A549 (cell line): ENCODE measurements at places on chromosomes 2 and 18. TPM values are rescaled to one million over a fixed set of nuclear protein-coding genes. Genes with fewer than 3 reads are reported as not detected.

- no peak for DNase-seq
Measured at GRCh38 chr18:54961016-54961423, 1.8 kb upstream of the CCDC68 start.

DNA sequence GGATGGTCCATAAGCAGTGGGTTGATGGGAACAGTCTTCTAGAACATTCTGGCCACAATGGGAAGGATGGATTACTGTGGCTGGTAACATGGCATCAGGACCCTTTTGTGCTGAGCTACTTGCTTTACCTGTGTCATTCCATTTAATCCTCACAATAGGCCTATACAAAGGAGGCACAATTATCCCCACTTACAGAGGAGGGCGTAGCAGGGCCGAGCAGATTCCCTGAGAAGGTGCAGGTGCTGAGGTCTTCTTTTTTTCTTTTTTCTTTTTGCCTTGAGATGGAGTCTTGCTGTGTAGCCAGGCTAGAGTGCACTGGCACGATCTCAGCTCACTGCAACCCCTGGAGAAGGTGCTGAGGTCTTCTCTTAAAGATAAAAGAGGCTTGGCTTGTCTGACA, 6.7 kb upstream of the LRRC30 start:
- no peak for DNase-seq

- DNase-seq, result no peak
Measured at GRCh38 chr2:240594511-240595380, 8.2 kb downstream of the CAPN10 start.

- DNase-seq, result peak; percentile 44
Measured at GRCh38 chr2:200578778-200579177, 7.0 kb upstream of the AOX1 start.

GRCh38 chr2:152470861-152471854, 136.2 kb downstream of the FMNL2 start:
- DNase-seq, result no peak

DNA sequence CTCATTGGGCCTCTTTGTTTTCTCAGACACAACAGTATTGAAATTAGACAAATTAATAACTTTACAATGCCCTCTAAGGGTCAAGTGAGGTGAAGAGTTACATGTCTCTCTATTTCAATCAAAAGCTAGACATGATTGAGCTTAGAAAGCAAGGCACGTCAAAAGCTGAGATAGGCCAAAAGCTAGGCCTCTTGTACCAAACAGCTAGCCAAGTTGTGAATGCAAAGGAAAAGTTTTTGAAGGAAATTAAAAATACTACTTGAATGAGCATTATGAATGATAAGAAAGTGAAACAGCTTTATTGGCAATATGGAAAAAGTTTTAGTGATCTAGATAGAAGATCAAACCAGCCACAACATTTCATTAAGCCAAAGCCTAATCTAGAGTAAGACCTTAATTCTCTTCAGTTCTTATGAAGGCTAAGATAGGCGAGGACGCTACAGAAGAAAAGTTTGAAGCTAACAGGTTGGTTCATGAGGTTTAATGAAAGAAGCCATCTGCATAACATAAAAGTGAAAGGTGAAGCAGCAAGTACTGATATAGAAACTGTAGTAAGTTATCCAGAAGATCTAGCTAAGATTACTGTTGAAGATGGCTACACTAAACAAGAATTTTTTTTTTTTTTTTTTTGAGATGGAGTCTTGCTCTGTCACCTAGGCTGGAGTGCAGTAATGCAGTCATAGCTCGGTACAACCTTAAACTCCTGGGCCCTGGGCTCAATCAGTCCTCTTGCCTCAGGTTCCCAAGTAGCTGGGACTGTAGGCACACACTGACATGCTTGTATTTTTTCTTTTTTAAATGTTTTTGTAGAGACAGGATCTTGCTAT, 65.5 kb downstream of the FAM117B start:
- no peak for DNase-seq

- no peak for DNase-seq
Measured at GRCh38 chr2:66604326-66604725, 169.4 kb downstream of the MEIS1 start.

DNA sequence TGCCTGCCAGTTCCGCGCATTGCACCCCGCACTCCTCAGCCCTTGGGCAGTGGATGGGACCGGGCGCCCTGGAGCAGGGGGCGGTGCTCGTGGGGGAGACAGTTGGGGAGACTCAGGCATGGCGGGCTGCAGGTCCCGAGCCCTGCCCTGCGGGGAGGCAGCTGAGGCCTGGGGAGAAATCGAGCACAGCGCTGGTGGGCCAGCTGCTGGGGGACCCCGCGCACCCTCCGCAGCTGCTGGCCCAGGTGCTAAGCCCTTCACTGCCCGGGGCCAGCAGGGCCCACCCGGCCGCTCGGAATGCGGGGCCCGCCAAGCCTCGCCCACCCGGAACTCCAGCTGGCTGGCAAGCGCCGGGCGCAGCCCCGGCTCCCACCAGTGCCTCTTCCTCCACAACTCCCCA, 488.8 kb upstream of the CHST9 start:
- DNase-seq, result no peak

DNA sequence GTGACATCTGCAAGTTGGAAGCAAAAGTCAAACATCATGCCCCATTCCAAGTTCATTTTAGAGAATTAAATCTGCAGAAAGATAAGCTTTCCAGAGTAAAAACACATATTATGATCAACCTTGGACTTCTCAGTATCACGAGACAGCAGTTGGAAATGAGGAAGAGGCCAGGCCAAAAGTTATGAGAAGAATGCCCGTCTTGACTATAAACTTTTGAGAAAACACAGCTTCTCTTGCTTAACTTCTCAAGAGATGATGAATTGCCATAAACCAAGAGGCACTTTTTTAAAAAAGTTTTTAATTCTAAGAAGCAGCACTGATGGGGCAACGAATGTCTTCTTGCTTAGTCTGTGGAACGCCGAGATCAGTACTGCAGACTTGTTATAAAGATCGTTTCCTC, 52.6 kb upstream of the NFU1 start:
- DNase-seq, result no peak

DNA sequence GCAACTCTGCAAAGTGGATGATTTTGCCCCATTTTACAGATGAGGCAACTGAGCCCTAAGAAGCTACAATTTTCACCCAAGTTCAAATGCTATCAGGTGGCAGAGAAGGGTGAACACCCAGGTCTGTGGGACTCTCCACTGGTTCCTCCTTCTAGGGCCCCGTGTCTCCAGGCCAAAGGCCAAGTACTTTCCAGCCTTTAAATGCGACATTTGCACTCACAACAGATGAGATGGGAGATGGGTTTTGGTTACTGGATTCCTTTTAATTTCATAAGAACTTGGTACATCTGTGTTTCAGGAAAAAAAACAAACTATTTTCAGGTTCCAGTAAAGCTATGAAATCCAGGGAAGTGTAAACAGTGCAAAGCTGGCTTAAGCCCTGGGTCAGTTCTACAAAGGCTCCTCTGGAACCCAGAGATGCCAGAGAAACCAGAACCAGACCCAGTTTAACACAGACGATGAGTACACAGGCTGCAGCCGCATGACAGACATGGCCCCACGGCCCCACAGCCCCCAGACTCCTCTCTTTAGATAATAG, 361.7 kb downstream of the ANAPC1 start:
- DNase-seq, result no peak

DNA sequence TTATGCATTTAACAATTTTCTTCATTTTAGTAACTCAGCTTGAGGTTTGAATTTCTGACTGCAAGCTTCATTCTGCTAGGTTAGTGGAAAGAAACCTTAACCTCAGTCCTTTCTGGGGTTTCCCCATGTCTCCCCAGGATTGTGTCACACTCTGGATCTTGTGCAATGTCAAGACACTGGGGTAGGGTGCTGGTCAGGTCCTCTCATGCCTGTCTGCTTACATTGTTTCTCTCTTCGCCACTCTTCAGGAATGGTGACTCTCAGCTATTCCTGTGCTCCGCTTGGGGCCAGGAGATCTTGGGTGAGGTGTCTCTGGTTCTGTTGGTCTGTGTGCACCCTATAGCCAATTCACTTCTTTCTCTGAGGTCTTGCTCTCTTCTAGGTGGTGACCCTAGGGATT, 23.9 kb downstream of the CTLA4 start:
- no peak for DNase-seq

GRCh38 chr2:209640358-209640757, 131.3 kb upstream of the UNC80 start:
- no peak for DNase-seq

GRCh38 chr18:49183921-49184320, 233.2 kb upstream of the SMAD7 start:
- no peak for DNase-seq

GRCh38 chr18:78914249-78914935, 65.2 kb upstream of the SALL3 start:
- DNase-seq, result no peak

DNA sequence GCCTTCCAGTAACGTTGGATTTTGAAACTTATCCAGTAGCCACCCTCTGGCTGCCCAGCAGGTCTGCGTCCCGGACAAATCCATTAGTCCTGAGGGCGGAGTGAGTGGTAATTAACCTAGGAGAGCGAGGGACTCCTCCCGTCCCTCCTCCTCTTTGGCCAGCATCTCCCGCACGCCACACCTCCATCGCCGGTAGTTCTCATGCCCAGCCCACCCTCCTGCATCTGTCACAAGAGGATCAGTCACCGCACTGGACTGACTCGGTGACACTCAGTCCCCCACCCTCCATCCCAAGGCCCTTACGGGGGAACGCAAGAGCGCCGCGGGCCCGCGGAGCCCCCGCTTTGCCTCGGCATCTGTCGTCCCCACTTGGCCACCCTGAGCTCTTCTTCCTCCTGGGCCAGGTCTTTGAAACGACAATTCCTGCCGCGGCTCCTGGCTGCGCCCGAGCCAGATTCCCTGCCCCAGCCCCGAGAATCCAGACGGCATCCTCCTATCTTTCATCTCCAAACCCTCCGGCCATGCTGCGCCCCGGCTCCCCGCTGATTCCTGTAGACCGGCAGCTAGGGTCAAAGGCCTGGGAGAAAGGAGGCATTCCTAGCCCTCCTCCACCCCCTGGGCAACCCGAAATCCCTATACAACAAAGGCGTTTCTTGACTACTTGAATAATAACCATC, 77.5 kb downstream of the EIF2AK3 start:
- DNase-seq, result no peak

DNA sequence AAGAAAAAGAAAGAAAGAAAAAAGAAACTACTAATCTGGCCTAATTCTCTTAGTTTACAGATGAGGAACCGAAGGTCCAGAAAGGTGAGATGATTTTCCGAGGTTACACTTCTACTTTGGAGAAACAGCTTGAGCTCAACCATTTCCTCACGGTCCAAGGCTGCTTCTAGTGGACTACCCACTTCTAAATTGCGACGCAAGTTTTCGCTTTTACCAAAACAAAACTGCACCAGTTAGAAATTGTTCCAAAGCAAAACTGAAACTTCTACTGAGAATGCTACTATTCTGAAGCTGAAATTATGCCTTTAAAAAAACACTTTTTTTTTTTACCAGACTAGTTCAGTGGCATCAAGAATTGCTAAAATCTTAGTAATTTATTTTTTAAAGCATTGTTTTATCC, 101.6 kb downstream of the INO80D start:
- DNase-seq, result no peak

- DNase-seq, result no peak
Measured at GRCh38 chr18:54774423-54774822, 53.9 kb upstream of the RAB27B start.

GRCh38 chr2:206798000-206798399, 32.6 kb downstream of the FASTKD2 start:
- DNase-seq, result no peak

- DNase-seq, result no peak
Measured at GRCh38 chr18:57839942-57840381, 36.8 kb upstream of the ATP8B1 start.

- DNase-seq, result no peak
Measured at GRCh38 chr18:69447886-69448285, 47.2 kb downstream of the DOK6 start.

DNA sequence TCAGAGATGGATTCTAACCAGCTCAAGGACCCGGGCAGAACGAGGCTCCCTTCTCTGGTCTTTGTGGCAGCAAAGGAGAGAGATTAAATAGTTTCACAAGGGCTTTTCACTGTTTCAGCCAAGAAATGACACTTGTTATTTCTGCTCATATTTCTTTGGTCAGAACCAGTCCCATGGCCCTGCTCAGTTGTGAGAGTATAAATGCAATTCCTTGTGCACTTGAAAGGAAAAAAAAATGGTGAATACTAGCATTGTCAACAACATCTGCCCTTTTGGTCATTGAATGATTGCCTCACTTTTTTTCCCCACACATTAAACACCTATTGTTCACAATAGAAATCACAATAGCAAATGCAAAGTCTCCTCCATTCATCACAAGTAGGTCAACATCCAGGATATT, 104.4 kb downstream of the RDH14 start:
- no peak for DNase-seq

- no peak for DNase-seq
Measured at GRCh38 chr2:13508671-13509070, 791.9 kb downstream of the TRIB2 start.

GRCh38 chr2:72694715-72695496, 130.9 kb downstream of the EXOC6B start:
- DNase-seq, result peak; percentile 50

- no peak for DNase-seq
Measured at GRCh38 chr2:142290931-142291330, 160.1 kb upstream of the LRP1B start.

DNA sequence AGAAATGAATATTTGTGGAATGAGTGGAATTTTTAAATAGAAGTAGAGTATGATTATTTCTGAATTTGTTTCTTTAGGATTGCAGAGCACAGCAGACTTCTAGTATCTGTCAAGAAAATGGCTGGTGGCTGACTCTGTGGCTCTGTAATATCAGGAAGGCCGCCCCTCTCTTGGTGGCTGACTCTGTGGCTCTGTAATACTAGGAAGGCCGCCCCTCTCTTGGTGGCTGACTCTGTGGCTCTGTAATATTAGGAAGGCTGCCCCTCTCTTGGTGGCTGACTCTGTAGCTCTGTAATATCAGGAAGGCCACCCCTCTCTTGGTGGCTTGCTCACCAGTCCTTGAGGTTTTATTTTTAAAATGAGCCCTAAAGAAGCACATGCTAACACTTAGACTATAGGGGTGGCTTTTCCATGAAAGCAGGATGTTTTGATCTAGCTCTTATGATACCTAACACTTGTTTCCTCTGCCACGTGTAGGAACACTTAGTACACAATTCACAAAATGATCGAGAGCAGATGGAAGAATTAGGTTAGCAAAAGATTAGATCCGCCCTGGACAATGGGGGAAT, 85.1 kb upstream of the TTC39C start:
- no peak for DNase-seq

GRCh38 chr2:176583607-176584006, 314.4 kb downstream of the MTX2 start:
- DNase-seq, result peak; percentile 56

- DNase-seq, result no peak
Measured at GRCh38 chr2:47021301-47022009, 105.8 kb upstream of the MCFD2 start.

- no peak for DNase-seq
Measured at GRCh38 chr2:208134928-208135586, 5.4 kb upstream of the CRYGC start.

SH3RF3 gene
- 0.21 to 0.26 TPM (median 0.21 TPM) in 3 replicates for polyA plus RNA-seq

KLHL14 gene
- polyA plus RNA-seq, result not detected in 3 replicates

HTR2B gene
- 0.21 to 0.30 TPM (median 0.22 TPM) in 3 replicates for polyA plus RNA-seq

RAB6C gene
- polyA plus RNA-seq, result 0.05 to 0.07 TPM (median 0.06 TPM) in 3 replicates

NCK2 gene
- 16.4 to 17.3 TPM (median 17.1 TPM) in 3 replicates for polyA plus RNA-seq

WNT10A gene
- 0.04 TPM in 2 of 3 replicates, not detected in the other for polyA plus RNA-seq

MAL gene
- not detected in 3 replicates for polyA plus RNA-seq

MRO gene
- polyA plus RNA-seq, result 0.31 to 0.46 TPM (median 0.45 TPM) in 3 replicates

GALNT1 gene
- polyA plus RNA-seq, result 94.0 to 97.4 TPM (median 96.6 TPM) in 3 replicates
